Psoas muscle (tissue), 8 donors: ENCODE measurements at places on chromosomes 3 and 15.

DNA sequence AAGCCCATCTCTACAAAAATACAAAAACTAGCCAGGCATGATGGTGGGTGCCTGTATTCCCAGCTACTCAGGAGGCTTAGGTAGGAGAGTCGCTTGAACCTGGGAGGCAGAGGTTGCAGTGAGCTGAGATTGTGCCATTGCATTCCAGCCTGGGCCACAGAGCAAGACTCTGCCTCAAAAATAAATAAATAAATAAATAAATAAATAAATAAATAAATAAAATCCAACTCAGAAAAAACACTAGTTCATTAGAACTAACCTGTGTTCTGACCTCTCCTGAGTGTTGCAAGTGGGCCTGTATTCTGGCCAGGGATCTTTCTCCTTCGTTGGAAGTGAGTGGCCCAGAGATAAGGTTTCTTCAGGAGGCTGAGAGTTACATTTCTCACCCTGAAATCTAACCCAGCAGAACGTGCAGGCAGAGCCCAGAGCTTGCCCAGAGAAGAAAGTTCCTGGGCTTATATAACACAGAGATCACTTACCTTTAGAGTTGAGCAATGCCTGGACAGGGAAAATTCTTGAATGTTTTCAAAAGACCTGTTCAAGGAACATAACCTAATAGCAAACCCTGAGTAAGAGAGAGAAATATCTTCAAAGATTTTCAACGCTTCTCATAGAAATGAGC lies 583.9 kb downstream of the MCTP2 start:
- DNase-seq: no peak

GRCh38 chr15:63067976-63068743 lies 25.6 kb downstream of the TPM1 start:
- DNase-seq: no peak

DNA sequence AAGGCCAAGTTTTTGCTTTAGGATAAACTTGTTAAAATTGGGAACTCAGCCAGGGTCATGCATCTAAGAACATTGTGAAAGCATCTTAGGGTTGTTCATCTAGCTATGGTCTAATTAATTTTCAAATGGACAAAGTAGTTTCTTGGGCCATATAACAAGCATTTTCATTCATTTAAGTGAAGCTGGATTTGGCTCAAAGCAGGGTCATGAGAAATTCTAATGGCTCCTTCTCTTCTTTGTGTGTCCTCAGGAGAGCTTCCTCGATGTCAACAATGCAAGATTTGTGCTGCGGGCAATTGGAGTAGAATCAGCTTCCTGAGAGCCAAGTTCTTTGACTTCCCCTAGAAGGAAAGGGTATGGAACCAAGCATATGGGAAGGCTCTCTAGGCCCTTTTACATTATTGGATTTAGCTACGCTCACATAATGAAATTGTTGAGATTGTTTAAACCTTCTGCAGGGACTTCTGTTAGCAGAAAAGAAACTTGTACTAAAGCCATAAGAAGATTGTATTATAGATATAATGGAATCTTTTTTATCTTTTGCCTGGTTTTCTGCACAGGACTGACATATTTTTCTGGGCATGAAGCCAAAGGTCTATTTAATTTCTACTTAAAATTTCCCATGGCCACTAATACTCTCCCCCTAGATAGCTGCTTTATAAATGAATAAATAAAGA lies 1.8 kb upstream of the SAMMSON start:
- DNase-seq: no peak

DNA sequence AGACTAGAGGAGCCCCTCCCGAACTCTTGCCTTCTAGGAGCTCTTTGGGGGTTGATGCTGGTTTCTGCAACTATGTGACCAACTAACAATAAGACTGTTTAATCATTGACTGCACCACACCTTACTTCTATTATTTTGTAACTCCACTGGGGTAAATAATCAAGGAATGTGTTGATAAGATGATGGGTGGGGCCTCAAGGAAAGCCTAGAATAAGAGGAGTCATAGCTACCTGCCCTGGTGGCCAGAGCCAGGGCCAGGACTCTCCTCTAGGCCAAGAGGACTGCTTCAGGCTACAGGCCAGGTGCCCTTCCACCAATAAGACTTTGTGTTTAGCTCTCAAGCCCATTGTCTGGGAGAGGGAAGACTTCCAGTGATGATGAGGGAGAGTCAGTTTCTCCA lies 41.2 kb upstream of the PIAS1 start:
- no peak for DNase-seq

- no peak for DNase-seq
Measured at GRCh38 chr3:66400411-66401156, 100.2 kb downstream of the LRIG1 start.

- DNase-seq: no peak
Measured at GRCh38 chr15:30872341-30872748, 31.4 kb upstream of the FAN1 start.

GRCh38 chr3:28577941-28578500 lies 229.4 kb upstream of the AZI2 start:
- DNase-seq: no peak

GRCh38 chr3:187586226-187586625 lies 84.0 kb downstream of the SST start:
- no peak for DNase-seq

DNA sequence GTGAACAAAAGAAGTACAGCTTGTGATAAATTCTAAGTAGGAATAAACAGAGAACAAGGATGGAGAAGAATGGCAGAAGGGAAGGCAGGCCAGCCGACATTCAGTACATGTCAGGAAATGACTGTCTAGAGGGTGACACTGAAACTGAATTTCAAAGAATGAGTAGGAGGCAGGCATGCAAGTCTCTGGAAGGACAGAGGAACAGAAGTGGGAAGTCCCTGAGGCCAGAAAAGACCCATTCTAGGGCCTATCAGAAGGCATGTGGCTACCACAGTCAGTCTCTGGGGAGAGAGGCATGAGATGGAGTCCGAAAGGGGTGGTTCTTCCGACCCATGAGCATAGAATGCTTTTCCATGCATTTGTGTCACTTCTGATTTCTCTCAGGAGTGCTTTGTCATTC lies 243.5 kb upstream of the UBE2E2 start:
- DNase-seq: no peak

- no peak for DNase-seq
Measured at GRCh38 chr3:19348941-19349564, 200.7 kb downstream of the KCNH8 start.

- DNase-seq: no peak
Measured at GRCh38 chr3:112376992-112377391, 44.0 kb downstream of the CD200 start.
